Type B pancreatic cell (in vitro differentiated cells): ENCODE measurements at places on chromosomes 7 and 10.

DNA sequence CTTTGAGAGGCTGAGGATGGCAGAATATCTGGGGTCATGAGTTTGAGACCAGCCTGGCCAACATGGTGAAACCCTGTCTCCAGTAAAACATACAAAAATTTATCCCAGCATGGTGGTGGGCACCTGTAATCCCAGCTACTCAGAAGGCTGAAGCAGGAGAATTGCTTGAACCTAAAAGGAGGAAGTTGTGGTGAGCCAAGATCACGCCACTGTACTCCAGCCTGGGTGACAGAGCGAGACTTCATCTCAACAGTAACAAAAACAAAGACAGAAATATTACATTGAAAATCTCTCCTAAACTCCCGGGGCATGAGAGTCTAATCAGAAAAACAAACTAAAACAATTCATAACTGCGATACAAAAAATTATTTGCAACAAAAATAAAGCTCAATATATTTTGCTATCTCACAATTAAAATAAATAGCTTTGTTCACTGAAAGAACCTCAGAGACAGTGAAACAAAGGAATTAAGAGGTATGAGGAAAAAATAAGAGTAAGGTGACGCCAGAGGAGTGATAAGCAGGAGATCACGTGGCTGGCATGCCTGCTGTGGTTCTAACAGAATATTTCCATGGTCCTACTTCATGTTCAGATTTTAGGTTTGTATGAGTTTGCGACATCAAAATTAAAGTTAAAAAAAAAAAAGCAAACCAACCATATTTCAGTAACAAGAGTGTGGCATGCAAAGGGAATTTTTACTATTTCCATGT is 527.7 kb upstream of the POM121L12 start:
- no peaks in the 10 kb centered on the region for H3K36me3 ChIP-seq
- no peak overlapping the region for H3K27ac ChIP-seq
- H3K4me3 ChIP-seq: no peak overlapping the region
- H3K27me3 ChIP-seq: no peaks in the 10 kb centered on the region
- H3K4me1 ChIP-seq: no peaks in the 10 kb centered on the region

GRCh38 chr7:41771717-41772116 is 68.8 kb upstream of the INHBA start:
- H3K4me3 ChIP-seq: no peak overlapping the region
- no peaks in the 10 kb centered on the region for H3K36me3 ChIP-seq
- H3K27ac ChIP-seq: no peak overlapping the region
- H3K27me3 ChIP-seq: no peaks in the 10 kb centered on the region
- no peaks in the 10 kb centered on the region for H3K4me1 ChIP-seq
- no peak for DNase-seq

DNA sequence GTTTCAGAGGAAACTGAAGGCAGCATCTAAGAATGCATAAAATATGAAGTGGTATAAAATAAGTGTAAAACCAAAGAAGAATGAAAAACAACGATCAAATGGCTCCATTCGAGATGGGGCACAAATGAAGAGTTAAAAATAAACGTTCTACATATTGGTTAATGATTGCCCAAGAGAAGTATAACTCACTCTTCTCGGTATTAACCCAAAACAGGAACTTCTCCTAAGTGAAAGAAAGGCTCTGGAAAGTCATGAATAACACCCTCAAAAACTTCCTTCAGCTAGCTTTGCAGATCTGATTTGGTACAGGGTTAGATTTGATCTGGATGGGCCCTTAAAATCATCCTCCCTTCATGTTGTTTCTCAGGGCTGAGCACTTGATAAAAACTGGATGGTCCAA is 94.3 kb upstream of the ADO start:
- H3K4me3 ChIP-seq: no peak overlapping the region
- peaks cover 24% of the 10 kb centered on the region for H3K27me3 ChIP-seq
- H3K36me3 ChIP-seq: no peaks in the 10 kb centered on the region
- H3K4me1 ChIP-seq: no peaks in the 10 kb centered on the region
- H3K27ac ChIP-seq: no peak overlapping the region
- no peak for DNase-seq

- H3K27ac ChIP-seq: no peak overlapping the region
- H3K4me1 ChIP-seq: peaks cover 4% of the 10 kb centered on the region
- no peak for DNase-seq
- H3K4me3 ChIP-seq: no peak overlapping the region
- H3K36me3 ChIP-seq: peaks cover 3% of the 10 kb centered on the region
Observed at GRCh38 chr7:84688671-84689070, 494.1 kb upstream of the SEMA3A start.

DNA sequence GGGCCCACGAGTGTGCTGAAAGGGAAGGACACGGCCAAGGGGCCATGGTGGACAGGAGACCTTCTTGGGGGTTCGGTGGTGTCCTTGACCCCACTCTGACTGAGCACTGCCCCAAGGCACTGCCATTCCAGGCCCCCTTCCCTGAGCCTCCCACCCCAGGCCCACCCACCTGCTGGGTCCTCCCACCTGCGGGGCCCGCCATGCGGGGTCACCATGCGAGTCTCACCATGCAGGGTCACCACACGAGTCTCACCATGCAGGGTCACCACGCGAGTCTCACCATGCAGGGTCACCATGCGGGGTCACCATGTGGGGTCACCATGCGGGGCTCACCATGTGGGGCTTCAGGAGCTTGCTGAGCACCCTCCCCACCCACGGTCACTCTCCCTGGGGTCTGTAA is 76.3 kb downstream of the LHPP start:
- no peak for DNase-seq
- no peaks in the 10 kb centered on the region for H3K27me3 ChIP-seq
- H3K4me3 ChIP-seq: no peak overlapping the region
- H3K27ac ChIP-seq: no peak overlapping the region
